Lower lobe of right lung (tissue), 2 donors: ENCODE measurements at places on chromosomes 2 and 18. TPM values are rescaled to one million over a fixed set of nuclear protein-coding genes. Genes with fewer than 3 reads are reported as not detected.

DNA sequence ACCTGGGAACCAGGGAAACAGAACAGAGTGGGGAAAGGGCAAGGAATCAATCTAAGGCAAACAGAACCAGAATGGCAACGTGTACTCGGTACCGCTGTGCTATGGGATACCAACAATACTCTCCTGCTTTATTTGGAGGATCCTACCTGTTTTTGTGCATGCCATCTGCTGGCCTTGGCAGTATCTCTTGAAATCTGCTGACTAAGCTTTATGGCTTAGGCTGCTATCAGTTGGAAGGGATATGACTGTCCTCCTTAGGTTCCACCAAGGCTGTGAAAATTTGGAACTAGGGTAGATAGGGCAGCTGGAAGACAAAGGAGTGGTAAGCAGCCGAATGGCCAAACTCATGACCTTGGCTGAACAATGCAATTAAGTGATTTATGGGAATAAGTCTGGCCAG lies 71.3 kb upstream of the LYPD6 start:
- H3K4me1 ChIP-seq, result no peaks in the 10 kb centered on the region
- H3K27ac ChIP-seq, result no peak overlapping the region
- no peaks in the 10 kb centered on the region for H3K36me3 ChIP-seq
- no peak overlapping the region for H3K4me3 ChIP-seq
- no peaks in the 10 kb centered on the region for H3K27me3 ChIP-seq

DNA sequence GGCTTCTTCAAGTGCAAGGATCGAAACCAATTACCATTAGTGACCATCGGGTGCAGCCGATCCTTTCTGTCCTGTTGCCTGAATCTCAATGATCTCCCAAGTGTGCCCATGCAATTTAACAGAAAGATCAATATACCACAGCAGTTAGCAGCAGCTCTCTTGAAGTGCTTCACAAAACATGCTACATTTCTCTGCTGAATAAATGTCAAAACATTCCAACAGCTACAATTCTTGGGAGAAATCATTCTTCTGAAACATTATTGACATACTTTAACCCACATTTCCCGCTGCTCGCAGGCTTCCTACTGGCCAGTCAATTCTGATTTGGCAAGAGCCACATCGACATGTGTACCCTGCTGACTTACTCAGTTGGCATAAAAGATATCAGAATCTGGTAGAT lies 907.7 kb downstream of the TMEM182 start:
- H3K4me3 ChIP-seq, result no peak overlapping the region
- H3K36me3 ChIP-seq, result no peaks in the 10 kb centered on the region
- H3K27me3 ChIP-seq, result no peaks in the 10 kb centered on the region
- DNase-seq, result no peak
- H3K27ac ChIP-seq, result no peak overlapping the region
- no peaks in the 10 kb centered on the region for H3K4me1 ChIP-seq

- no peaks in the 10 kb centered on the region for H3K27me3 ChIP-seq
- H3K36me3 ChIP-seq, result no peaks in the 10 kb centered on the region
- H3K4me1 ChIP-seq, result no peaks in the 10 kb centered on the region
- H3K4me3 ChIP-seq, result no peak overlapping the region
- H3K27ac ChIP-seq, result no peak overlapping the region
Observed at GRCh38 chr18:70553245-70553935, 264.5 kb downstream of the SOCS6 start.

HOXD13 gene
- total RNA-seq, result not detected

AMER3 gene
- total RNA-seq, result not detected
